Activated naive CD4-positive, alpha-beta T cell treated with anti-CD3 and anti-CD28 coated beads for 36 hours (primary cell): ENCODE measurements at places on chromosomes 2 and 18.

DNA sequence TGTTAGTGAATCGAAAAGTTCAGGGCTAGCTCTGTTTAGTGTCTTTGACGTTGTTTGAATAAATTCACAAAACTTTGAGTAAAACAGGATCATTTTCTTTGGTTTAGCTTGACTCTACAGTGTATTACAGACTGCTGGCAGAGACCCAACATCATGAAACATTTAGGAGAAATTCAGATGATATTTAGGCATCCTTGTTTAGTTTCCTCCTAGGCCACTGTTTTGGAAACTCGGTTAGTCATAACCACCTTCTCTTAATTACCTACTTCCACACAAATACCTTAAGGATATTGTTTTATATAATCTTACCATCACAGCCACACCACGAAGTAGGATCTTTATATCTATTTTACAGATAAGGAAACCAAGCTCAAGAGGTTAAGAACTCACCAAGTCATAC lies 7.8 kb downstream of the LIMS1 start:
- DNase-seq: no peak

- peak; percentile 78 for DNase-seq
These were observed at the start of gene SLC25A12 for GRCh38 chr2:171893824-171894611. Gene SLC25A12, minus strand, starts transcription at chr2:171894244. Its CDS starts 30 bp downstream, at chr2:171894214.

- DNase-seq: no peak
These were observed 31.1 kb upstream of the PPP1R1C start for GRCh38 chr2:181954538-181954883.

DNA sequence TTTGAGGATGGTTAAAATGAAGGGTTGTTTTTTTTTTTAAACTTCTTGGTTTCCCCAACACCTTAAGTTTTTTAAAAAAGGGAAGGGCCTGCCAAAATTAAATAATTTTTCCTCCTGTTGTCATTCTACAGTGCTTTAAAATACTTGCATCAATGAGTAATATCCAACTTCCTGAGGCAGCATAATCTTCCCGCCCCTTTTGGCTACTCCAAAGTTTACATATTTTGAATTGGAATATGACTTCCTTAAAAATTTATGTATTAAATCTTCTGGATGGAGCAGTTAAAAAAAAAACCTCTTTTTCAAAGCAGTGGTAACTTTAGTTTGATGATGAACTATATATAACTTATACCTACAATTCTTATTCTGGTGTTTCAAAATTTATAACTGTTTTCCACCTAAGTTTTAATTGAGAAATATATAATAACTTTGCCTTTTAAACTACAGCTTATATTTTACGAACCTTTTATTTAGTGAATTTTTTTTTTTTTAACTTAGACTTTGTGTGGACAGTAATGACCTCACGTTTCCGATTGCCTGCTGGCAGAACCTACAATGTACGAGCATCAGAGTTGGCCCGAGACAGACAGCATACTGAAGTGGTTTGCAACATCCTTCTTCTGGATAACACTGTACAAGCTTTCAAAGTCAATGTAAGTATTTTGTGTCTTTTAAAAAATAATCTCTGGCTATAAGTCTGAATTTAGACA lies 49.8 kb downstream of the PTPN4 start:
- DNase-seq: no peak

DNA sequence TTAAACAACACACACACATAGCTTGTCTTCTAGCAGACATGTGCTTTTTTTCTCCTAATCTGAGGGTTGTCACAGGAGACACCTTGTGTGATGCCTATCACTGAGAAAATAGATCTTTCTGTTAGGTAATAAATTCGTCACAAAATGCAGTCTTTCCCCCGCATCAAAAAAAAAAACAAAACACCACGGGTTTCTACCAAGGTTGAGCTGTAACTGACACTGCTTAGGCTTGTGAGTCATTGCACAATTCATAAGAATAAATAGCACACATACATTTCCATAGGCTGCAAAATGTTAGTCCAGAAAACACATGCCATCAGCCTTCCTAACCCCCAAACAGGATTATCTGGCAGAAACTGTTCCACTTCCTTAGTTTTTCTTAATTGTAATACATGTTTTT lies 6.5 kb downstream of the TMEM163 start:
- DNase-seq: no peak

GRCh38 chr2:239724194-239724849 lies 300.8 kb downstream of the NDUFA10 start:
- no peak for DNase-seq

- DNase-seq: peak; percentile 28
These were observed 292.6 kb downstream of the SETBP1 start for GRCh38 chr18:44973282-44973681.

GRCh38 chr2:151106805-151107506 lies 154.7 kb downstream of the RBM43 start:
- no peak for DNase-seq

GRCh38 chr2:232563580-232563979 lies 13.1 kb downstream of the EIF4E2 start:
- no peak for DNase-seq

- DNase-seq: no peak
These were observed 47.2 kb downstream of the BOLA3 start for GRCh38 chr2:74100254-74101216.

GRCh38 chr2:236971919-236972381 lies 113.7 kb upstream of the COPS8 start:
- DNase-seq: no peak

GRCh38 chr2:178269438-178270224 lies 75.3 kb downstream of the OSBPL6 start:
- no peak for DNase-seq

DNA sequence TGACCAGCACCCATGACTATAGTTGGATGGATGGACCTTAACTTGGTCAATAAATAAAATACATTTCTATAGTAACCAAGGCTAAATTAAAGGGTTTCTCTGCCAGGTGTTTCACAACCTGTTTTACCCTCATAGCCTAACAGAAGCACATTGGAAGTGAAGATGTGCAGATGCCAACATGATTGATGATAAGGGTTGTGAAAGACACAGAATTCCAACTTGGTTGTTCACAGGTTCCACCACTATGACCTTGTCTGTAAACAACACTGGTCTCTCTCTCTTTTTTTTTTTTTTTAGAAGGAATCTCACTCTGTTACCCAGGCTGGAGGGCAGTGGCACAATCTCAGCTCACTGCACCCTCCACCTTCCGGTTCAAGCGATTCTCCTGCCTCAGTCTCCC lies 37.5 kb upstream of the PTH2R start:
- no peak for DNase-seq

DNA sequence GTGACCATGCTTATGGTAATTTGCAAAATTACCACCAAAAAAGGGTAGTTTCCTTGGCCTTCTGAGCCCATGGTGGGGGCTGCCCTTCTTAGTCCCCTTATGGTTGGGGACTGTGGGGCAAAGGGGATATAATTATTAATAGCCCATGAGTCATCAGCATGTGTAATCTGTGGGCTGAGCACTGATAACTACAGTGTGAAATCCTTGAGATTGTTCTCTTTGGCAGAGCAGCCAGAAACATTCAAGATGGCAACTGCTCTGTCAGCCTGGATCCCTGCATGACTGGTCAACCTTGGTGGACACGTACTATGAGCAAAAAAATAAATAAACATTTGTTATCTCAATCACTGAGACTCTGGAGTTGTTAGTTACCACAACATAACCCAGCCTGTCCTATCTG lies 61.3 kb downstream of the MGAT4A start:
- DNase-seq: no peak

DNA sequence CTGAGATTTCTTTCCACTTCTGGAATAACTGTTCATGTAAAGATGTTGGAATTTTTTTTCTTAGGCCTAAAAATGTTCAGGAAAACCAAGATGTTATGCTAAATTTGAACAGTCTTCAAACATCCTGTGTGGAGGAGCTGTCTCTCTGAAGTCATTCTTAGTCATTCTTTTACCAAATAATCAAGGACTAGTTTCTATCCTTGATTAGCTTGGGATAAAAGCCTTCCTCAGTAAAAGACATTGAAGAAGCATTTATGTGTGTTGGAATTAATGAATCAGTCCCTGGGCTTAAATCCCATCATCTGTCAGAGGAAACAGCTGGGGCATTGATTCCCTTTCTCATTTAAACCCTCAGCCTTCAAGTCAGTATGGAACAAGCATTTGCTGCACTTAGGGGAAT lies 300.1 kb upstream of the NXPH2 start:
- no peak for DNase-seq

DNA sequence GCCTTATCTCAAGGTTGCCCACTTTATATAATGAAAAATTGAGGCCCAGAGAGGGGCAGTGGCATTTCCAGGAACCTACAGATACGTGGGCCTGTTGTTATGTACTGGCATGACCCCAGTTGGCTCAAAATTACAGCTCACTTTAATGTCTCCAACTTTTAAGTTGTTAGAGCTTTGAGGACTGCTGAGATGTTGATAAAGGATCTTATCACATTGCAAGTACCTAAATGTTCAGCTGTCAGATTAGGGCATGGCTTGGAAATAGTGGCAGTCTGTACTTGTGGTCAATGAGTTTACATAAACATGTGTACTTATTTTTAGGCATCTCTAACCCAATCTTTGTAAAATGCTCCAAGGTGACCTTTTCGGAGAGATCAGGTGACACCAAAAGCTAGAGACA lies 14.6 kb downstream of the SLC4A5 start:
- DNase-seq: no peak

DNA sequence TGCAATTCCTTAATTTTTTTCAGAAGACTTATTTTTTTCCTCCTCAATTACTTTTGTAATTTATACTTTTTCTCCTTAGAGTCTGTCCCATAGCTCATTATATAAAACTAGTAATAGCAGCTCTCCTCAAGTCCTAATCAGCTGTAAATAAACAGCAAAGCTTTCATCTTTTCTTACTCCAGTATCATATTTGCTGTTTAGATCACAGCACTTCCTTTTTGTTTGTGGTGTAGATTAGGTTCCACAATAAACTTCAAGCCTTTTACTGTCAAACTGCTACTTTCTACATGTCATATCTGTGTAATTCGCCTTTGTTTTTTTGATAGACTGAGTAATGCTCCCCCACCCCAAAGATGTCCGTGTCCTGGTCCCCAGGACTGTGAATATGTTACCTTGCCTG lies 25.5 kb downstream of the GCG start:
- DNase-seq: no peak

DNA sequence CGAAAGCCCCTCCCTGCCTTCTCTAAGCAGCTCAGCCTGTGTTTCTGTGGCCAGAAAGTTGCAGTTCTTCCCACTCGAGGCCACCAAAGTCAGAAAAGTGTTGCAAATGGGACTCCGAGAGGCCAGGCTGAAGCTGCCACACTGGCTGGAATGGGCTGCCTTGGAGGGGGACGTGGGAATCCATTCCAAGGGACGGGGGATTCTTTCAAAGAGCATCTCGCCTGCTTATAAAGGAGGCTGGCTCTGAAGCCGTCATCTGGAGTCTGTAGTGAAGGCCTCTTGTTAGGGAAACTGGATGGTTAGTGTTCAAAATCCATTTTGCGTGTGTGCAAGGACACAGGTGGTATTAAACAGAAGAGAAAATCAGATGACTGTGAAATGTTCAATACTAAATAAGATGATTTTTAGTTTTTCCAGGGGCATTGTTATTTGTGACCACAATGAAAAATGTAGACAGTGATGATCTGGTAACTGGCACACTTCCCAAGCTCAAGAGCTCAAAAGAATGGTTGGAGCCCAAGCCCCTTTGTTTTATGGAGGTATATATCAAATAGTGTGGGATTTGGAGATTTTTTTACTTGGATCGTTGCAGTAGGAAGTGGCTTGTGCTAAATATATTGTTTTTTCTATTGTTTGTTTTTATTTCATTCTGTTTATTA lies 782 bp downstream of the FAM228B start:
- DNase-seq: no peak

DNA sequence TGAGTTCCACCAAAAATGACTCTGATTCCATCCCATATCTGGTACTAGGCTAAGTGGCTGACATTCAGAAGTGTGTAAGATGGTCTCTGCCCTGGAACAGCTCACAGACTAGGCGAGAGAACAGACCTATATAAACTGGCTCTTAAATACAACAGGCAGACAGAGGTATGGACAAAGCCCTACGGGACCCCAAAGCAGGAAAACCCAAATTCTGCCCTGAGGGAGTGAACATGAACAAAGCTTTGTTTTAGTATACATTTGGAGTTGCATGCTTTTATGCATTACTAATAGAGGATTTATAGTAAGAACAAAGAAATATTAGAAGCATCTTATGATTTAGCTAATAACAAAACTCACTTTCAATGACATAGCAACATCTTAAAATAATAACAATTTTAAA lies 25.1 kb downstream of the GDF7 start:
- no peak for DNase-seq

DNA sequence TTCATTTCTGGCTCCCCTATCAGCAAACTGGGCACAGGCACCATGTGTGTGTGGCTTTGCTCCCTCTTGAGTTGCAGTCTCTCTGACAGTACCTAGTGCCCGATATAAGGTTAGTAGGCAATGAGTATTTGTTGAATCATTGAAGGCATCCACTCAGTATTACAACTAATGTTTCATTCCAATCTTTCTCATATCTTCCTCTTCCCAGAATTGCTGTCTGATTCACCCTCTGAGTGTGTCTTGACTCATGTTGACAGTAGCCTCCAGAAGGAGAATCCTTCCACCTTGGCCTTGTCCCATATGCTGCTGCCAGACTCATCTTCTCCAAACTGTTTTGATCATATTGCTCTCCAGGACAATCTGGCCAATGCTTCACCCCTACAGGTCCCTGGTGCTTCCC lies 202.5 kb downstream of the LRRTM1 start:
- DNase-seq: no peak

GRCh38 chr2:140639628-140640027 lies 1491.2 kb downstream of the LRP1B start:
- DNase-seq: no peak

- DNase-seq: peak; percentile 59
These were observed 92.1 kb downstream of the TMEM18 start for GRCh38 chr2:584863-585823.

GRCh38 chr18:778194-778927 lies 33.7 kb downstream of the YES1 start:
- no peak for DNase-seq

DNA sequence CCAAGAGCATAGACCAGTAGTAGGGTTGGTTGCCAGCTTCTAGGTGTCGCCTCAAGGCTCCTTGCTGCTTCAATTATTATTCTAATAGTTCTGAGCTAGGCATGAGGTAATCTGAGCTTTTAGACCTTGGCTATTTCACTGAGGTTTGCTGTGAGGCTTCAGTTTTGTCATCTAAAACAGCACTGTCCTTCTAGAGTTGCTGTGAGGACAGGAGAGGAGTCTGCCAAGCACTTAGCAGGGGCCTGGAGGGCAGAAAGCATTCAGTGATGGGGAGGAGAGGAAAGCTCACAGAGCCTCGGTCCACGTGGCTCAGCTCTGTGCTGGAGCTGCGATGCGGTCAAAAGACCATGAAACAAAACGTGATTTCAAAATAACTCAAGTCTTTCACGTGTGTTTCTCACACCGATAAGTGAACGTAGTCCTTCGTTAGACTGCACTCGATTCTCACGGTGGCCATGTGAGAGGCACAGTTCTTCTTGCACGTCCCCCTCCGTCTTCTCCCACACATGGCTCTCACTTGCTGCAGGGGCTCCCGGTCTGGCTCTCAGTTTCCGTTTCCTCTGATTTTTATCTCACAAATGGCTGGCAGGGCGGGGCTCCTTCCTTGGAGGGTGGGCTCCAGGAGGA lies 113.7 kb downstream of the B3GNT2 start:
- DNase-seq: peak; percentile 43
